ENCODE measurements at places on chromosomes 2 and 18. TPM values are rescaled to one million over a fixed set of nuclear protein-coding genes. Genes with fewer than 3 reads are reported as not detected.

The LYPD6 gene
- total RNA-seq, result 0.06 TPM

The CTAGE1 gene
- not detected for total RNA-seq

The TFCP2L1 gene
- total RNA-seq, result 4.9 TPM

The NTSR2 gene
- not detected for total RNA-seq

The SCTR gene
- not detected for total RNA-seq

The GAD1 gene
- total RNA-seq, result 0.61 TPM

The DSC3 gene
- 2.2 TPM for total RNA-seq

The COL6A3 gene
- total RNA-seq, result 0.07 TPM

The AQP12A gene
- total RNA-seq, result not detected

The ZNF512 gene
- 18.8 TPM for total RNA-seq

The FRZB gene
- not detected for total RNA-seq

The MEX3C gene
- 20.1 TPM for total RNA-seq

The ABCG8 gene
- not detected for total RNA-seq

The HOXD11 gene
- total RNA-seq, result 7.5 TPM

The DTNB gene
- 8.7 TPM for total RNA-seq

The MARS2 gene
- total RNA-seq, result 10.4 TPM

The IL1RL1 gene
- total RNA-seq, result 0.67 TPM

The GULP1 gene
- total RNA-seq, result 38.4 TPM
